NCI-H1417 treated with DMSO at 0.1 percent for 48 hours (cell line): ENCODE measurements at places on chromosomes 3 and 15.

DNA sequence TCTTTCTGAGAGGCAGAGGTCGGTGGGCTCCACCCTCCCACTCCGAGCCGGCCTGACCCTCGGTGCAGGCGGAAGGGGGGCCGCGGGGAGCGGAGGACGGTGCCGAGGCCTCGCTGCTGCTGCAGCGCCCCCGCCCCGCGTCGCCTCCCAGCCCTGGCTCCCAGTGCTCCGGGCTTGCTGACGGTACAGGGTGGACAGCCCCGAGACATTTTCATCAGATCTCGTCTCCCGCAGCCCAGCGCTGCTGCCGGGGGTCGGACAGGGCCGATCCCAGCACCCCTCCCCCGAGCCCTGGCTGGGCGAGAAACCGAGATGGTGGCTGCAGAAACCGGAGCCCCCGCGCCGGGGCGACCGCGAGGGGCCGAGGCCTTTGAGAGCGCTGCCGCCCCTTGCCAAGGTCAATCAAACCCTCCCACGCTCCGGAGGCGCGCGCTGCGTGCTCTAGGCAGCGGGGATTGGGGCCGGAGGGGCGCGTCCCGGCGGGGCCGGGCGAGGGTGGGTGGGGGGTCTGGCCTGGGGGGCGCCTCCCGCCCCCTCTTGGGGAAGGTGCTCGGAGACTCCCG, 42.5 kb downstream of the EPHB3 start:
- DNase-seq: no peak

DNA sequence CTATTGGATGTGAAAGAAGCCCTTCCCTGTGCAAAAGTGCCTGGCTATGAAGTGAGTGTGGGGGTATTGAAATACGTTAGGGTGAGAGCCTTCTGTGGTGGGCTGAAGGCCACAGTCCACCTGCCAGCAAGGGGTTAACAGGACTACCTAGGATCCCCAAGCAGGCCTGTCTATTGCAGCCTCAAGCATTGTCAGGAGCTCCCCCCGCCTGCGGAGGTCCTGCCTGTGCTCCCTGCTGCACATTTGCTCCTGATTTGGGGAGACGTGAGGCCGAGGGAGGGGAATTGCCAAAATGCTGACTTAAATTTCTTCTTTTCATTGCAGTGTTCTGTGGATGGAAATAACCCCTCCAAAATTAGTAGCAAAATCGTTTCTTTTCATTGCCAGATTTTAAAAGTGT, 56.2 kb downstream of the GABRG3 start:
- no peak for DNase-seq

DNA sequence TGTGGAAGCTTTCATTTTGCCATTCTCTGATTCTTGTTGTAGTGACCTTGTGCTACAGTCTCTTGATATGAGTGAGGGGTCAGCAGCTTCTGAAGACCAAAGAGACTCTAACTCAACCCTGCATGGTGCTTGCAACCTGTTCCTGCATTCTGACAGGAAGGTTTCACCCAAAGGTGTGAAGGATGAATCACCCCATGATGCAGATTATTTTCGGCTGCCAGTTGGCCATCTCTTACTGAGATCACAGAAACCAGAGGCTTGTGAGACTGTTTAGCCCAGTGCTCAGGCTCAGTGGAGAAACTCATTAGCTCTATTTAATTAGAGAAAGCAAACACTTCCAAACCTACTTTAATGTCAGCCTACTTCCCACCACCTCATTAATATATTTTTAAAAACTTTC, 29.2 kb upstream of the TPRG1 start:
- DNase-seq: no peak

DNA sequence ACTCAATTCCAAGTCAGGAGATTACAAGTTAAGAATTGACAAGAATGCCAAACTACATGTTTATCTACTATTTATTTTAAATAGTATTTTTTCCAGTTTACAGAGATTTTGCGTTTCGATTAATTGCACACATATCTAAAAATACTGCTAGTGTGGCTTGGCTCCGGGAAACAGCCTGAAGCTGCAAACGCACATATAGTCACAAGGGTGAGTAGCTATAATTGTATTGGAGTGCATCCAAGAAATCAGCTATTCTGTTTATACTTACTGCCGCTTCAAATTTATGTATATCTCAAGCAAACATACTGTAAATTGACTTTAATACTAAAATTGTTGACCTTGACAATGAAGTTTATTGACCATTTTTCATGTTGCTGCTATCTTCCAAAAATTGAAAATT, 77.0 kb upstream of the PLSCR5 start:
- peak; percentile 83 for DNase-seq

DNA sequence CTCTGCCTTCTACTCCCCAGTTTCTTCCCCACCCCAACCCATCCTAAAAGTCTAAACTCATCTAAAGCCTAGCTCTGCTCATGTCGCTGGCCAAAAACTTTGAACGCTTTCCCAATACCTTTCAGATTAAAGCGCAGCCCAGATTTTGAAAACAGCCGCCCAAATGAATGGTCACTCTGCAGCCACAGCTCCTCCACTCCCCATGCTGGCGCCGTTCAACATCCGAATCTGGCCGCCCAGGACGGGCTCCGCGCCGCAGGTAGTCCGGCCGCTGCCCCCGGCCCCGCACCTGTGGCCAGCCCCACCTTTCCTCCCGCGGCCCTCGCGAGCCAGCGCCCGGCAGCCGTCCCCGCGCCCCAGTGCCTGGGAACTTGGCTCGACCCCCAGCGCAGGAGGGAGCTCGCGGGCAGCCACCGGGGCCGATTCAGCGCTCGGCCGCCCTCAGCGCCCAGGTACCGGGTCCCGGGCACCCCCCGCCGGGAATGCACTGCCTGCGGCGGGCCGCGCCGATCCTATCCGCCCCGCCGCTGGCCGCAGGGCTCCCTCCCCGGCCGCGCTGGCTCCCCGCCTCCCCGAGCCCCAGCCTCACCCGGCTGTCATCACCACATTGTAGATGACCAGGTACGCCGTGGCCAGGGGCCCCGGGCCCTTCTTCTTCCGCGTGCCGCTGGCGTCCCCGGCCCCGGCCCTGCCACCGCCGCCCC, 417 bp downstream of the HACD2 start:
- DNase-seq: no peak

DNA sequence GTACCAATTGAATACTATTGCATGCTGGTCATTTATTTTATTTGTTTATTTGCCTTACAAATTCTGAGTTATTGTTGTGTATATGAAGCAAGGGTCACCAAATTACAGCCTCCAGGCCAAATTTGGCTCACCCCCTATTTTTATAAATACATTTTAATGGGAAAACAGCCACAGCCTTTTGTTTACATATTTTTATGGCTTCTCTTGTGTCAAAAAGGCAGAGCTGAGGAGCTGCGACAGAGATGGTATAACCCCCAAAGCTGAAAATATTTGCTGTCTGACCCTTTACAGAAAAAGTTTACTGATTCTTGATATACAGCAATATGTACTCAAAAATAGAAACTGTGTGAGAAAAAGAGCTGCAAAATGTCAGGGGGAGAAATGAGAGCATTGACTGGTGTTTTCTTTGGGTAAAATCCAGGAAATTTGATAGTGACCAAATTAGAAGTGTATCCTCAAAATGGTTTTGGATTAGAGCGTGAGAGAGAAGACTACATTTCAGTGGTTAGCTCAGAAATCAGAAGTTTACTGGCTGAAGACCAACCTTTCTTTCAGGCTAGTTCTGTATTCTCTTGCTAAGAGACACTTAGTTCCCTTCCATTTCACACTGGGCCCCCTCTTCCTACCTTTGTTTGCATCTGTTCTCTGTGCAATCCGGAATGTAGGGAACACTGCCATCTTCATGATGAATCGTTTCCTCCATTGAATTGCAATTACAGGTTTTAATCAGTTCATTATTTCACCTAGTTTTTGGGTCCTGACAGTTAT, 757.8 kb downstream of the AGBL1 start:
- DNase-seq: no peak

DNA sequence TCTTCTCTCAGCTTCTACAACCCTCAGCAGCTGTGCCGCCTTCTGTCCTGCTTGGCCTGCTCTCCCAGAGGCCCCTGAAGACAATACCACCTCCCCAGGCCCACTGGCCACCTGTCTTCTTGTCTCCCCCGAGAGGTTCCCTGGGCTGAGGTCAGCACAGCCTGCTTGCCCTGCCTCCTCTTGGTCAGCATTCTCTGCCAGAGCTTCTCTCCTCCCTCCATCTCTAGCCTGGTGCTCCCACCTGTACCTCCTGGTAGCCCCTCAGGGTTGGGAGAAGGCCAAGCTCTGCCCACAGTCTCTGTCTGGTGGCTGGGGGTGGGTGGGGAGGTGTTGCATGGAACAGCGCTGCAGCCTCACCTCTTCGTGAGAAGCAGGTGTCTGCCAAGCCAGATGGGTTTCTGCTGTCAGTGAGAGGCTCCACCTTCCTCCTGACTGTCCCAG, 5.6 kb upstream of the ISLR start:
- no peak for DNase-seq

DNA sequence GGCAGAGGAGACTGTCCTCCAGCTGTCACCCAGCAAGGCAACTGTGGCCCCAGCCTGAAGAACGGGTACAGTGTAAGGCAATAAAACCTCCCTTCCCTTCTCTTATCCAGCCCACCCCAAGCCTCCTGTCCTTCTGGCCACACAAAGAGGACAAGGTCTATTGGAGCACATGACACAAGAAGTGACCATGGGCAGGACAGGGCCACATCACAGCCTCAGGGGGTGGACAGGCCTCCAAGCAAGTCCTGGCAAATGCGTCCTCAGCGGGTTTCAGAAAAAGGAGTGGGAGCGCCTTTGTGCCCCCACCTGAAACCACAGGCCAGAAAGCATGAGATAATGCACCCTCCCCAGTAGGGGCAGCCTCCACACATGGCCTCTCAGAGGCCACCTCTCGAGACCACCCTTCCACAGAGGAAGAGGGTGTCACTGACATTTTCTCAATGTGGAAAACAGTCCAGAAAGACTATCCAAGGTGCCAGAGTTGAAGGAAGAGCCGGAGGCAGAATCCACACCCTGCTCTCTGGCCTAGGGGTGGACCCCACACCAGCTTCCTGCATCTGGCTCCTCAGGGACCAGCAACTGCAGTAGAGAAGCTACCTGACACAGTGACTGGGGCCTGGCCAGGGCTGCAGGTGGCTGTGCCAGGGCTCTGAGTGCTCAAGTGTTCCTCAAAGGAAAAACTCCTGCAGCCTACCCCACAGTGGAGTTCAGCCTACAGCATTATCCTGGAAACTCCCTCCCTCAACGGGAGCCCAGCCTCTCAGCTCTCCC, 43.9 kb downstream of the CCDC12 start:
- no peak for DNase-seq

DNA sequence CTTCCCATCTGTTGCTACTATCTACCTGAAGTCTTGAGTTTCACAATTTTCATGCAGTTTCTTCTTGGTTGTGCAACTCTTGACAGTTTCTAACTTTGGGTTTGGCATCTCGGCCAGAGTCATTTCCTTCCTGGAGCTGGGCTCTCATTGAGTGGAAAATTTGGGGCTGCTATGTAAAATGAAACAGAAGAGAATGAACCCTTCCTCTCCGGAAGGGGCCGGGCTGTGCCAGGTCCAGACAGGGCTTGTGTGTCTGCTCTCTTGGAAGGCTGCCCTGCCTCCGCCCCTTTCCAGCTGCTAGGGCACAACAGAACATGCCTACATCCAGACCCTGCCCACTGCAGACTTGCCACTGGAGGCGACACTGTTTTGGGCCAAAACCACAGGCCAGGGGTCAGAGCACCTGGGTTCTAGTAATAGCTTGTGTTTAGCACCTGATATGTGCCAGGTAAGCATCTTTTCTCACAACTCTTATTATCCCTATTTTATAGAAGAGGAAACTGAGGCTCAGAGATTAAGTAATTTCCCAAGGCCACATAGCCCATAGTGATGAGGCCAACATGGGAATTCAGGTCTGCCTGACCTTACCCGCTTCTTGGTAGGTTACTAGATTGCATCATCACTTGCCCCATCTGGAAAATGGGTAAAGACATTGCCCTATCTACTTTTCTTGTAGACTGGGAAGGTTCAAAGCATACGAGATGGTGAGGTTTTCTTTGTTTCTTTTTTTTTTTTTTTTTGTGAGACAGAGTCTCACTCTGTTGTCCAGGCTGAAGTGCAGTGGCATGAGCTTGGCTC, 25.0 kb downstream of the IRAK2 start:
- DNase-seq: no peak

DNA sequence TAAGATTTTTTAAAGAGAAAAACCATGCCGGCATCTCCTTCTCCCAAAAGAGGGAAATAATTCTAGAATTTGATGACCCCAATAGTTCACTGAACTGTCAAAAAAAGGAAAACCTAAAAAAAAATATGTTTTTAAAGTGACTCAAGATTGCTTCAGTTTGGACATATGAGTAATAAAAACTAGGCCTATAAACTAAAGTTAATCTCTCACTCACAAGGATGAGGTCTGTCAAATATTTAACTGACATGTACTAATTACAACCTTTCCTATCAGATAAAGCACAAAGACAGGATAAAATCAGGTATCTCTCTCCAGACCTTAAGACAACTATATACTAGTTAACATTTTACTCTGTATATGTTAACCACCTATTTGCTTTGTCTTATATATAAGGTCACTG, 231.9 kb downstream of the NSUN3 start:
- DNase-seq: no peak

DNA sequence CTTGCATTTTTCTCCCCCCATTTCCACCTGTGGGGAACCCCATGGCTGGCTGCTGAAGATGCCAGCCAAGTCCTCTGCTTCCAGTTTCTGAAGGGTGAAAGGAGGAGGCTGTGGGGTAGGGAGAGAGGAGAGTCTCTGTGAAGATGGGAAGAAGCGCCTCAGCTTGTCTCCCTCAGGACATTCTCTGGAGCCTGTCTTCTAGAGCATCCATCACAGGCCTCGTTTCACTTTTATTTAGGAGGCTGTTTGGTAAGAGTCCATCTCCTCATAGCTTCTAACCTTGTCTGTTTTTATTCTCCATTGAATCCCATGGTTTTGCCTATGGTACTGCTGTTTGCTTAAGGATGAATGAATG, 8.8 kb upstream of the LCTL start:
- DNase-seq: no peak
